CD8-positive, alpha-beta memory T cell (primary cell): ENCODE measurements at places on chromosomes 2 and 18.

DNA sequence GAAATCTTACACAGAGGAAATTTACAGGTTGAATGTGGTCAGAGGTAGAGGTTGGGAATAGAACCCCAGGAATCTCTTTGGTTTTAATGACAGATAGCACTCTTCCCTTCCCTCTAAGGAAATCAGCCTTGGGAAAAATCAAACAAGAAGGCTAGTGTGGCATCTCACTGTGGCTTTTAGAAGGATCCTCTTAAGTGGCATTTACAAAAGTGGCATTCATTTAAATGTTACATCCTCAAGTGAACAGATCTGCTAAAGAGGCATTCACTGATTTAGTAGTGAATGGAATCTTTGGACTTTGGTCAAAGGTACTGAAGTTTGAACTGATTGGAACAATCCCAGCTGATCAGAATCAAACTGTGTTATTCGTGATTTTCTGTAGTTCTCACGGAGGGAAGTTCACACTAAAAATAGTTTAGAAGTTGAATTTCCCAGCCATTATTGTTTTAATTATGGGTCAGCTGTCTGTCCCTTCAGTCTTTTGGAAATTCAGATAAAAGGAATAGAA is 136.5 kb upstream of the FN1 start:
- DNase-seq = no peak

DNA sequence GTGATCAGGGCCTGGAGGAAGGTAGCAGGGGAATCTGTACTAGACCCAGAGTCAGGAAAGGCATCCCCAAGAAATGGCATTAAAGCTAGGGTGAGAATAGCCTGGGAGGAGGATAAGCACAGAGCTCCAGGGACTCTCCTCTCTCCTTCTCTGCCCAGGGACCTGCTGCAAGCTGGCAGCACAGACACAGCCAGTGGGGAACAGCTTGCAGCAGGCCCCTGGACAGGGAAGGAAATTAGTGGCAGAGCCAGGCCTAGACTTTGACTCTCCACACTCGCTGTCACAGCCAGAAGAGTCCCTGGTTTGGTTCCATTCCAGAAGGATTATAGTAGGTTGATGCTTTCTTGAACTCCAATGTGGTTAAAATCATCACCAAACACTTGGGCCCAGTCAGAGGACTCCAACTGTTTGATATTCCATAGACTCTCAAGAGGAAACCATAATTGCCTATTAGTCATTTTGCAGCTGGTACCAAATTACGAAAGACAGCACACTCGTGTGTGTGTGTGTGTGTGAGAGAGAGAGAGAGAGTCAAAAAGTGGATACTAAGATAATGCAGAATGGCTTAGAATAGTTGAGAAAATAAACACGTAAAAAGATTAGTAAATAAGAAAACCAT is 95.5 kb upstream of the ATP8B1 start:
- DNase-seq = no peak

DNA sequence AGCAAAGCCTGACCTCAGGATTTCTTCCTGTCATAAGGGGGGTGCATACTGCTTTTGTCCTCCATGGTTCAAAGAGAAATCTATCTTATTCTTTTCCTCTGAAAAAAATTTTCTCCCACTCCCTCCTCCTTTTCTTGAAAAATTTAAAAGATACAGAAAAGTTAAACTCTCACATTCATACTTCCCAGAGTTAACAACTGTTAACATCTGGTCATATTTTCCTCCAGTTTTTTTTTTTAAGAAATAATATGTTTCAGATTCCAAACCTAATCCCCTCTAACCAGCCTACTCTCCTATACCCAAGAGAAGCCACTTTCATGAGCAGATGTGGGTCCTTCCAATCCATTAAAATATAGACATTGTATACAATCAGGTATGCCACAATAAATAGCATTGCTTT is 378.9 kb upstream of the HNRNPA3 start:
- DNase-seq = no peak

GRCh38 chr2:98692090-98693054 is 38.6 kb downstream of the MGAT4A start:
- no peak for DNase-seq

DNA sequence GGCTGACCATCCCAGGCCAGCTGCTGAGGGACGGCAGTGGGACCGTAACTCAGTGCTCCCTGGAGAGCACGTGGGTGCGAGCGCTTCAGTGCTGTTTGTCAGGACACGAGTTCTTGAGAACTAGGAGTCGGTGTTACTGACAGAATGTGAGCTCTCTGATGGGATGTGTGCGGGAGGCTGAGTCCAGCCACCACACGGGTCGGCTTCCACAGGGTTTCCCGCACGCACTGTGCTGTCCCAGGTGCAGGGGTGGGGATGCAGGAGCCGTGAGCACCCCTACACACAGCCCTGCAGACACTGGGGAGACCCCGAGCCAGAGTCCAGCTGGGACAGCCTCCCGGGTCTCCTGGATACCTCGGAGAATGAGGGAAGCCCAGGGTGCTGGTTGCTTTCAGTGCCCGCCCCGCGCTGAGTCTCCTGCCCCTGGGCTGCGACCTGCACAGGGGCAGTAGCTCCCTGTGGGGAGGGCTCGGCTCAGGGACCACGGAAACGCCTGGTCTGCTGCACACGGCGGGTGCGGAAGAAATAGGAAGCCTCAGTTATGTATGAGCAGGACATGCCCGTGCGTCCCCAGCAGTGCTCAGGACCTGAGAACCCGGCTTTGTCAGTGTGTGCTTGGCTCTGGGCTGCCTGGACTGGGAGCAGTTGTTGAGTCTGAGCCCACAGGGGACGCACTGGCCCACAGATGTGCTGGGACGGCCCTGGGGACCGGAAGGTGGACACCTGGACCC is 71.2 kb downstream of the KCNG2 start:
- DNase-seq = peak; percentile 41

DNA sequence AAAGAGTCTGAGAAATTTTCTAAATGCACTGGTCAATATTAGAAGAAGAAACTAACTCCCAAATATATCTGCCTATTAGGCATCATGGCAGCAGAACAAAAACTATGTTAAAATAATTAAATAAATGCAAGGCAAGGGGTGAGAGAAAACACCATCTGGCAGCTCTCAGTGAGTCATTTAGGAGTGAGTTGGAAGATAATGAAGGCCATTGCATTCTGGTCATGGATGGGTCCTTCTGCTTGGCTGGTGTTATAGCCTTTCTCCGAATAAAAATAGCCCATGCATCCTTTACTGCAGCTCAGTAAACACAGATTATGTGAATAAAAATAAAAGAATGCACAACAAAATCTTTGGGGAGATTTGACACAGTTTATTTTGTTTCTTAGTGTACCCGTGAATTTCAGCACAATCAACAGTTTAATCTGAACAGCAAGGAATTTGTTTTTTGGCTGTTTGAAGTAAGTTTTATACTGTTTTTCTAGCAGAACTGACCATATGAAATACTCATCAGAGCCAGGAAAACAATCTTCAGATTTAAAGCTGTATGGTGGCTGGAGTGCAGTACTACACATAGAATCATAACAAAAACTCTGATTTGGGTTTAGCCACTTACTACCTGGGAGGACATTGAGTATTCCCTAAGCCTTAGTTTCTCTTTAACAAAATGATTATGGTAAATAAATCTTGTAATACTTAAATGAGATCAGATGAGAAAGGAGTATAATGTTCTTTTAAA is 225.1 kb upstream of the ITGA4 start:
- no peak for DNase-seq

DNA sequence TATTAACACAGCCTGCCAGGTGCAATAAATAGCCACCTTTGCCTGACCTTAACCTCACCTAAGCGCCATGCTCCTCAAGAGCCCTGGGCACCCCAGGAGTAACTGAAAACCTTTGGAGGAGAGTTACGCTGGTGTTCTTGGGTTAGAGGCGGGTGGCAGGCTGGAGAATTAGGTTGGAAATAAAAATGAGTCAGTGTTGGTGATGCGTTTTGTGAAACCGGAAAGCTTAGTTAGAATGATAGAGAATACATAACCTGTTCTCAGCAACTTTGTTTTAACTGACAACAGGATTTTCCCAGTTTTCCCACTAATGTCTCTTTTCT is 17.0 kb downstream of the LRRFIP1 start:
- no peak for DNase-seq

- DNase-seq = no peak
These were observed 45.6 kb downstream of the INPP4A start for GRCh38 chr2:98489971-98490962.

DNA sequence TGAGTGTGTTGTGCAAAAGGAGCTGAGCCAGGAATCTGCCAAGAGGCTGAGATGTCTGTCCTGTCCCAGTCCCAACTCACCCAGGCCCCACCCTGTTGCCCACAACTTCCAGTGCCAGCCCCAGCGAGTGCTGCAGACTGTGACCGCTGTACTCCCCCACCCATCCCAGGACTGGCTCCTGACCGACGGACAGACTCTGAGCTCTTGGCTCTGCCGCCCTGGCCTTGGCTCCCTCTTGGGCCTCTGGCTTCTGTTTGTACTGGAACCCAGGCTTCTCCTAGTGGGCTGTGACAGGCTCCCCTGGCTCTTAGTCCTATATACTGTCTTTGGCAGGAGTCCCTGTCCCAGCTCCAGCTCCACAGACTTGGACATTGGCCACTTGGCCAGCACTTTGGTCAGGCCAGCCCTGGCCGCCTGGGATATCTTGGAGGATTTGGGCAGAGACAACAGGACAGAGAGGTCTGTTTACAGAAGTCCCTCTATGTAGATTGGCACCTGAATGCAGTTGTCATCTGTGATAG is 41.1 kb downstream of the ACOXL start:
- no peak for DNase-seq
